ENCODE measurements at places on chromosomes 7 and 10. TPM values are rescaled to one million over a fixed set of nuclear protein-coding genes. Genes with fewer than 3 reads are reported as not detected.

CCL26 gene
- not detected for total RNA-seq

ZNF273 gene
- total RNA-seq, result 6.3 TPM

CPXM2 gene
- 0.52 TPM for total RNA-seq

JCAD gene
- 19.8 TPM for total RNA-seq

C10orf67 gene
- under 0.01 TPM for total RNA-seq

TRUB1 gene
- 15.1 TPM for total RNA-seq

Data from skeletal muscle tissue (tissue), 5 donors.